Large intestine (tissue), 12 donors: ENCODE measurements at places on chromosomes 6 and 20. TPM values are rescaled to one million over a fixed set of nuclear protein-coding genes. Genes with fewer than 3 reads are reported as not detected.

The ZBP1 gene
- 0.40 TPM for polyA plus RNA-seq

The SLC22A2 gene
- 0.04 TPM for polyA plus RNA-seq

The RAD21L1 gene
- not detected for polyA plus RNA-seq

The LINC00237 gene
- polyA plus RNA-seq, result not detected
